Melanocyte of skin (primary cell): ENCODE measurements at places on chromosomes 13 and 19. TPM values are rescaled to one million over a fixed set of nuclear protein-coding genes. Genes with fewer than 3 reads are reported as not detected.

Gene MBOAT7
- total RNA-seq, result 27.9 and 29.8 TPM in 2 replicates

Gene MADCAM1
- 0.33 TPM in 1 of 2 replicates, not detected in the other for total RNA-seq

Gene CD70
- under 0.01 and 0.73 TPM in 2 replicates for total RNA-seq

Gene PINLYP
- 5.5 and 6.5 TPM in 2 replicates for total RNA-seq

Gene IGFL1
- not detected in 2 replicates for total RNA-seq

Gene ATP11A
- 10.5 and 11.4 TPM in 2 replicates for total RNA-seq

Gene ZNF230
- 3.3 and 3.4 TPM in 2 replicates for total RNA-seq

Gene ITM2B
- 120 and 185 TPM in 2 replicates for total RNA-seq
